Stimulated activated CD4-positive, alpha-beta T cell treated with anti-CD3 and anti-CD28 coated beads, Interleukin-1b, Interleukin-23, amount 100 ng/mL, for 24 hours (primary cell): ENCODE measurements at places on chromosomes 7 and 10.

GRCh38 chr7:41134300-41135255, 568.3 kb downstream of the INHBA start:
- no peak for DNase-seq

- DNase-seq: no peak
These were observed 105.5 kb downstream of the ACTR3B start for GRCh38 chr7:152865011-152865410.

DNA sequence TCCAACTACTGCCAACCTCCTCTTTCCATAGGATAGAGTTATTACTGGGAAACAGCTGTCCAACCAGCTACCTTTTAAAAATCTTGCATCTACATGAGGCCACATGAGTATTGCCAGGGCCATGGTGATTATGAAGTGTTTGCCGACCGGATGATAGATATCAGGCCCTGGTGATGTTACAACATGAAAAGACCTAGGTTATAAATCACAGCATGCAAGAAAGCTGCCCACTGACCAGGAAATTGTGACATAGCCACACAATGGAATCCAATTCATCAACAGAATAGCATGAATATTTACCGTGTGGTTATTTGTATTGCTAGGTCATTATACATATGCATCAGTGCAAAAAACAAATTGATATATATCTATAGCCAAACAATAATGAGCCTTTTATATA, 517.0 kb downstream of the INHBA start:
- DNase-seq: no peak

DNA sequence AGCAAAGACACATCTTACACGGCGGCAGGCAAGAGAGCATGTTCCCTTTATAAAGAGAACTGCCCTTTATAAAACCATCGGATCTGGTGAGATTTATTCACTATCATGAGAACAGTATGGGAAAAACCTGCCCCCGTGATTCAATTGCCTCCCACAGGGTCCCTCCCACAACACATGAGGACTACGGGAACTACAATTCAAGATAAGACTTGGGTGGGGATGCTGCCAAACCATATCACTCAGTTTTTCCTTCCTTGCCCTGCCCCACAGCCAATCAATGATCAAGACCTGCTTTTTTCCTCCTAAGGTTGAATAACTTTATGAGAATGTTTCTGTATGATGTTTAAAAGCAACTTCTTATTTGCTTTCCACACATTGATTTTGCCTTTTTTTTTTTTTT, 3.1 kb upstream of the PTPRE start:
- no peak for DNase-seq

- no peak for DNase-seq
These were observed 22.3 kb upstream of the RET start for GRCh38 chr10:43054593-43054992.
